A549 treated with Mapracorat at 1 μM for 4 hours (cell line): ENCODE measurements at places on chromosomes 12 and 14. TPM values are rescaled to one million over a fixed set of nuclear protein-coding genes. Genes with fewer than 3 reads are reported as not detected.

The ZDHHC22 gene
- total RNA-seq: 0.18 to 0.33 TPM (median 0.21 TPM) in 5 replicates

The TRHDE gene
- 0.02 to 0.24 TPM (median 0.09 TPM) in 5 replicates for total RNA-seq

The DLGAP5 gene
- total RNA-seq: 24.7 to 33.0 TPM (median 30.9 TPM) in 5 replicates

The FRMD6 gene
- total RNA-seq: 28.0 to 41.2 TPM (median 36.9 TPM) in 5 replicates

The PTPRB gene
- total RNA-seq: 0.42 to 1.2 TPM (median 1.1 TPM) in 5 replicates

The B3GNT4 gene
- 0.45 to 0.96 TPM (median 0.77 TPM) in 5 replicates for total RNA-seq

The LAG3 gene
- total RNA-seq: 0.89 to 2.3 TPM (median 1.4 TPM) in 5 replicates

The FAM90A1 gene
- 0.12 to 0.15 TPM (median 0.14 TPM) in 5 replicates for total RNA-seq

The FAM186B gene
- total RNA-seq: 0.07 to 0.23 TPM (median 0.15 TPM) in 5 replicates

The TMCC3 gene
- 0.88 to 1.7 TPM (median 1.1 TPM) in 5 replicates for total RNA-seq

The ANKRD33 gene
- not detected in 5 replicates for total RNA-seq

The FAM181A gene
- not detected in 5 replicates for total RNA-seq

The REP15 gene
- total RNA-seq: 0.22 to 0.39 TPM (median 0.32 TPM) in 4 of 5 replicates, not detected in the other

The ING4 gene
- 13.8 to 19.8 TPM (median 15.7 TPM) in 5 replicates for total RNA-seq

The PAH gene
- total RNA-seq: not detected in 5 replicates

The SIX4 gene
- 1.2 to 3.6 TPM (median 2.5 TPM) in 5 replicates for total RNA-seq

The LALBA gene
- total RNA-seq: not detected in 5 replicates

The TESPA1 gene
- total RNA-seq: not detected in 5 replicates

The MYH6 gene
- total RNA-seq: 0.03 to 0.11 TPM (median 0.06 TPM) in 4 of 5 replicates, not detected in the other

The FMNL3 gene
- 1.3 to 2.0 TPM (median 1.7 TPM) in 5 replicates for total RNA-seq

The TAS2R30 gene
- not detected in 5 replicates for total RNA-seq

The CALM1 gene
- 311 to 356 TPM (median 333 TPM) in 5 replicates for total RNA-seq

The CLECL1 gene
- not detected in 5 replicates for total RNA-seq

The RAB21 gene
- 33.9 to 50.5 TPM (median 40.9 TPM) in 5 replicates for total RNA-seq

The OR9K2 gene
- total RNA-seq: not detected in 5 replicates

The NCKAP5L gene
- 6.6 to 9.3 TPM (median 8.5 TPM) in 5 replicates for total RNA-seq
